SK-MEL-5 (cell line): ENCODE measurements at places on chromosomes 12 and 14. TPM values are rescaled to one million over a fixed set of nuclear protein-coding genes. Genes with fewer than 3 reads are reported as not detected.
A peak's percentile ranks its signal among the peaks of the same experiment; 100 is the strongest.

Gene KCNA5
- not detected in 2 replicates for total RNA-seq

Gene INHBC
- total RNA-seq, result not detected in 2 replicates

Gene ZNF219
- total RNA-seq, result 5.5 and 5.9 TPM in 2 replicates

Gene PLEKHH1
- 143 and 156 TPM in 2 replicates for total RNA-seq

Gene CMA1
- total RNA-seq, result not detected in 2 replicates

Gene FOXG1
- total RNA-seq, result not detected in 2 replicates

Gene SERPINA9
- total RNA-seq, result not detected in 2 replicates

Gene ANO2
- 0.43 and 0.71 TPM in 2 replicates for total RNA-seq

Gene EML1
- total RNA-seq, result 11.1 and 12.1 TPM in 2 replicates

Gene P2RX2
- not detected in 2 replicates for total RNA-seq

Gene MARCHF9
- total RNA-seq, result 11.9 and 12.5 TPM in 2 replicates

Gene SOAT2
- total RNA-seq, result not detected in 2 replicates

- peak; percentile 37 for DNase-seq
Observed at GRCh38 chr14:71050227-71050823, 143.1 kb downstream of the PCNX1 start.

DNA sequence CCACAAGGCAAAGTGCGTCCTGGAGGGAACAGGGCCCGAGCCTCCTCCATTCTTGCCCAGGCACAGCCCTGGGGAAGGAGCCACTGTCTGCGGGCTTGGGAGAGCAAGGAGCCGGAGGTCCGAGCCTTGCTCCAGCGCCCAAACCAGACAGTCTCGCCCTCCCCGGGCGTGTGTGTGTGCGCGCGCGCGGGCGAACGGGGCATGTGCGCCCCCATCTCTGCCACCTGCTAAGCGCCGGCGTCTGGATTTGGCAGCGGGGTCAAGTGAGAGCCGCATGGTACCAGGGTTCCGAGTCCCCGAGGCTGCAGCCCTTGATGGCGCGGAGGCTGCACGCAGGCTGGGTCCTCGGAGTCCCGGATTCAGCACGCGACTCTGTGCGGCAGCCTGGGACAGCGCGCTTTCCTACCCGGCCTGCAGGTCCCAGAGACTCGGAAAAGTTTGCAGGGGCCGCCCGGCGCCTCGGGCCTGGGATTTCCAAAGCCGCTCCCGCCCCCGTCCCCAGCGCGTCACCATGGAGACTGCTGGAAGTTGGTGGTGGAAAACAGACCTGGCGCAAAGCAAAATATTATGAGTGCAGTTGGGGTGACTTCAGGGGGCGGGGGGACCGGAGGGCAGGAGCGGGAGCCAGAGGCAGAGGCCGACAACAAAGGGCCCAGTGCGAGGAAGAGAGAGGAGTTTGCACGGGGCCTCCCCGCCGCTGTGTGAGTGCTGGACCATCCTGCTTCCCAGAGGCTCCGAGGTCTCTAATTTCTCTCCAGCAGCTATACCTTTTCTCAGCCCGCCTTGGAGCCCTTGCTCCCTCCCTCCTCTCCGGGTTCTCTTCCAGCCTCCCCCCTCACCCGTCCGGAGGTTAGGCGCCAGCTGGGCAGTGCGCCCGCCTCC lies 4.2 kb downstream of the RFX4 start:
- DNase-seq, result no peak

DNA sequence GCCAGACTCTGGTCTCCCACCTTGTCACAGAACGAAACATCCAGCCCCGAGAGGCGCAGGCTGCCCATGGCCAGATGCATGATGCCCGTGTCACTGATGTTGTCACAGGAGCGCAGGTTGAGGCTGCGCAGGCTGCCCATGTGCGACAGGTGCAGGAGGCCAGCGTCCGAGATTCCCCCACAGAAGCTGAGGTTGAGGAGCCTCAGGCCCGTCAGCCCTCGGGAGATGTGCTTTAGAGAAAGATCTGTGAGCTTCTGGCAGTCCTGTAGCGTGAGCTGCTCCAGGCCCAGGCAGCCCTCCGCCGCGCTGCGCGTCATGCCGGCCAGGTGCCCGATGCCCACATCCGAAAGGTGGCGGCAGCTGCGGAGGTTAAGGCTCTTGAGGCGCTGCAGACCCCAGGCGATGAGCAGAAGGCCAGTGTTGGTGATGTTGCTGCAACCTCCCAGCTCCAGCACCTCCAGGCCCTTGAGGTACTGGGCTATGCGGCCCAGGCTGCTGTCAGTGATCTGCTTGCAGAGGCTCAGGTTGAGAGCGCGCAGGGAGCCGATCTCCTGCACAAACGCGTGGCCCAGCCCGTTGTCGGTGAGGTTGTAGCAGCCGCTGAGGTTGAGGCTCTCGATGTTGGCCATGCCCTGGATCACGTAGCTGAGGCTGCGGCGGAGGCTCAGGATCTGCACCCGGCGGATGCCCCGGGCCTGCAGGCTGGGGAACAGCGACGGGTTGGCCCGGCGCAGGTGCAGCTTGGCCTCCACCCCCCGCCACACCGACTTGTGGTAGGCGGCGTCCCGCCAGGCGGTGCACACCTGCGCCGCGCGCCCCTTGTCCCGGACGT lies 991 bp downstream of the FBXL14 start:
- no peak for DNase-seq

- DNase-seq, result no peak
Observed at GRCh38 chr14:65606460-65606859, 193.9 kb downstream of the FUT8 start.

DNA sequence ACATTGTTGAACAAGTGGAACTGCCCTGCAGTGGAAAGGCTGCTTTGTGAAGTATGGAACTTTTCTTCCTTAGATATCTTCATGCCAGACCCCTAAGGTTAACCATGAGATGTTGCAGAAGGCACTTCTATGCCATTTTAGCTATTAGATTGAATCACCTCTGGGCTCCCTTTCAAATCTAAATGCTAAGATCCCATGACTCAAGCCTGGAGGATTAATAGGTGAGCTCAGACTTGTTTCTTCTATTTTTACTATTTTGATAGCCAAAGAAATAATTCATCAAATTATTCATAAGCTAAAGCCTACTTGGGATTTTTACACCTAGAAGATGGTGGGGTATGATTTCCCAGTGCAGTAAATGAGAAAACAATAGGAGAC lies 64.3 kb downstream of the DAD1 start:
- DNase-seq, result no peak

GRCh38 chr12:67937822-67938221 lies 51.4 kb upstream of the IFNG-AS1 start:
- DNase-seq, result no peak

GRCh38 chr14:75709207-75709812 lies 48.3 kb downstream of the TTLL5 start:
- DNase-seq, result peak; percentile 82

DNA sequence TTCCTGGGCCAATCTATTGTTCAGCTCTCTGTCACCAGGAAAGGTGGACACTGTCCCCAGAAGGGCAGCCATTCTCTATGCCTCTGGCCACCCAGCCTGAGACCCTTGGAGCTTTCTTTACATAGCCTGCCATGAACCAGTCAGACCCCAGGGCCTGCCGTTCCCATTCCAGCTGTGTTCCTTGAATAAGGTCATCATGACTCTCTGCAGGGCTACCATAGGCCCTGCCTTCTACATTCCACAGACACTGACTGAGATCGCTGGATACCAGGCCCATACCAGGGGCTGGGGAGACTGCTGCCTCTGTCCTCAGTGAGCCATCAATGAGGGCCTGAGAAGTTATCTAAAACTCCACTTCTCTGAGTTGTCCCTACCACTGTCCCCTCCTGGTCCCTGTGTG lies 75.5 kb downstream of the SYNE3 start:
- DNase-seq, result no peak

DNA sequence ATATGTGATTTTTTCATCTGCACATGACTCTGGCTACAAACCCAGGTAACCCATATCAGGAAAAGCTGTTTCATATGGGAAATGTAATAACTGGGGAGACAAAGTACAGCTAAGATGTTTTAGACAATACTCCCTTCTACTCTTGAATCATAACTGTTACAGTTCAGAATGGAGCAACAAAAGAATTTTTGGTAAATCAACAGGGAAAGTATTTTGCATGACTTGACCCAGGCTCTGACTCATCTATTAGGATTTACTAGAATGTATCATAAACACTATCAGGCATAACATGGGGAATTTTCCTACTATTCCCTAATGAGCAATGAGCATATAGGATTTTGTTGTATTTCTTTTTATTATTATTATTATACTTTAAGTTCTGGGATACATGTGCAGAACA lies 553.0 kb downstream of the SLC16A7 start:
- no peak for DNase-seq

DNA sequence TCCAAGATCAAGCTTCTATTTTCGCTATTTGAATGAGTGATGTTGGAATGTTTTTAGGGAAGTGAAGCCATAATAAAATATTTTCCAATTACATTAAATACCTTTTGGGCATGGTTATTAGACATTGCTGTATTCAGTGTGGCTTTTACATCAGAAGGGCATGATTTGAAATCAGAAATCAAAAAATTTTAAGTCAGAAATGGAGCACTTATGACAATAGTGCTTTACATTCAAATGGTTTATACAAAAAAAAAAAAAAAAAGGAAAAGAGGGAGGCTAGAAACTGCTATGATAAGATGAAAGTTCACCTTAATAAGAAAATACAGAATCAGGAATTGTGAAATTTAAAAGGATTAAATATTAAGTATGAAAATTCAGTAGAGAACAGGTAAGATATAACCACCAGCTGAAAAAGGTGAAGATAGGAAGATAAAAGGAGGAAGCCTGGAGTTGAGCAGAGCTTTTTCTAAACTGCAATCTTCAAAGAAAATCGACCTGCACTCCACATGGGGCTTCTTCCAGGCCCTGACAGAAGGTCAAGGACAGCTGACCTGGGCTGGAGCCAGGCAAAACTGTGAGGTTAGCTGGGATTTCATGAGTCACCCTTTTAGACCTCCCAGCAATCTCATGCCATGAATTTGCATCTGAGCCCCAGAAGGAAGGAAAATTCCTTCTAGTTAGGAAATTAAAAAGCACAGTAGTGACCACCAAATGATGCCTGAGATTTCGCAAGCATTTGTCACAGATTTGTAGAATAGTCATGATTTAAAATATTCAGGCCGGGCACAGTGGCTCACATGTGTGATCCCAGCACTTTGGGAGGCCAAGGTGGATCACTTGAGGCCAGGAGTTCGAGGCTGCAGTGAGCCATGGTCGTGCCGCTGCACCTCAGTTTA lies 23.4 kb upstream of the BMP4 start:
- DNase-seq, result no peak

- DNase-seq, result no peak
Observed at GRCh38 chr12:108853426-108853825, 4.0 kb downstream of the SSH1 start.

DNA sequence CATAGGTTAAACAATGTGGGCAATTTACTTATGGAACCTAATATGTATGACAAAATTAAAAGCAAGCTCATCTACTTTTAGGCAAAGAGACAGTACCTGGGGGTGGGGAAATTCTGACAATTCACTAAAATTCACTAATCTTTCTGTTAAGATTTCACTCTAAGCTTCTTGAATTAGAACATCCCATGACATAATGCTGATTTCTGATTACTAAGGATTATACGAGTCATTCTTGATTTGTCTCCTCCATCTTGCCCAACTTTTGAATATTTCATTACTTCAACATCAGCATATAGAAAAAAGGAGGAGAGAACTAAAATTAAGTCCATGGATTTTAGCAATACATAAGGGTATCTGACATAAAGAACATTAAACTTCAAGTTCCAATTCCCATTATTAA lies 2.4 kb downstream of the CEP83 start:
- DNase-seq, result no peak

- DNase-seq, result no peak
Observed at GRCh38 chr14:99286761-99287160, 14.8 kb upstream of the BCL11B start.

DNA sequence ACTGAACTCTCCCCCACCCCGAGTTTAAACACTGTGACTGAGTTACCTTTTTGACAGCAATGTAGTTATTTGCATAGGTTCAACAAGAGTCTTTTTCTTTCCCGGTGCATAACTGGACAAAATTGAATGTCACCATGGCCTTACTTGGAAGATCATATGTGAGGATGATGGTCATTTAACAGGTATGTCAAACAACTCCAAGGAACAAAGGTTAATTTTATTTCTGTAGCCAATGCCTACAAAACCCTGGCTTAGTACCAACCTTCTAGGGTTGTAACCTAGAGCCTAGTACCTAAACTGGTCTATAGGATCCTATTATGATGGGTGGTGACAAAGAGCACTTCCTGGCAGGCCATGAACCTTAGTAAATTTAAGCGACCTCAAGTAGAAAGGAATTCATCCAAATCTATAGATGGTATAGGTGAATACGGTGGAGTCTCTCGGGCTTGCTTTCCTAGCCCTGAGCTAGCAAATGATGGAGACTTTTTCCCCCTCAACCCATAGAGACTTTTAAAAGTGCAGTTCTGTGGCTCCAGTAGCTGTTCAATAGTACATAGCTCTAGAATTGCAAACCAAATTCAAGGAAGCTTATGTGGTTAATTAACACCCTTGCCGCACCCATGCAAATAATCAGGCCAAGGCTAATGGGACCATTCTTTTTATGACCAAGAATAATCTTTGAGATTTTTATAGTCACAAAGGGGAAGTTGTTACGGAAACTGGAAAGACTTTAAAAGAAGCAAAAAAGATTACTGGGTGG lies 89.0 kb downstream of the SLC38A1 start:
- no peak for DNase-seq

- DNase-seq, result no peak
Observed at GRCh38 chr14:48575772-48576171, 900.4 kb upstream of the MDGA2 start.

- DNase-seq, result no peak
Observed at GRCh38 chr12:18432206-18432605, 170.9 kb downstream of the PIK3C2G start.

- no peak for DNase-seq
Observed at GRCh38 chr14:76149196-76149595, 2.5 kb upstream of the GPATCH2L start.

GRCh38 chr12:104747330-104747729 lies 210.8 kb downstream of the SLC41A2 start:
- no peak for DNase-seq

DNA sequence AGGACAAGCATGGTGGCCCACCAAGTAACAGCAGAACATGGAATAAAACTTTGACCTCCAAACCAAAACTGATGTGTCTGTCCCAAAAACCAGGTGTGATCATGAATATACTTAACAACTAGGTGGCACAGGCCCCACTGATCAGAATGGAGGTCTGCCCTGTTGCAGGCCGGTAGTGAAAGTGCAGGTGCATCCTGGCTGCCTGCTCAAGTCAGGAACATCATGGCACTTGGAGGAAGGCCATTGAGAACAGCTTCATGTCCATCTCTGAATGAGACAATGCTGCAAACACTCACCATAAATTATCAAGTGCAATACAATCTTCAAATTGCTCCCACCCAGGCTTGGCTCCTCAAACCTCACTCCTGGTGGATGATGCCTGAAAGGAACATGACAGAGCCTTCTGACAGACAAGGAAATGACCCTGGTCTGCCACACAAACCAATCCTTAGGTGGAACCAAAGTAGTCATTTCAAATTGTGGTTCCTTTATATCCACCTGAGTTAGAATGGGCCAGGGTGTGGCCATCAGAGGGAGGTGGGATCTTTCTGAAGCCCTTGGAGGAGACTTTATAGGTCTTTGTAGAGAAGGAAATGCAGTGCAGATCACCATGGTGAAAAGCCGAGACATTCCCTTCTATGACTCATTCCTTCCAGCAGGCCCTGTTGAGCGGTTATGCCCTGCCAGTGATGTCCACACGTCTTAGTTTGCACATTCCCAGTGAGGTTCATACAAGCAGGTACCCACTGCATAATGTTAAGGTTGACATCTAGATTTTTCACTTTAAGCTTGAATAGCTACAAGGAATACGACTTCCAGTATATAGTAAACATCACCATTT lies 36.0 kb downstream of the EGLN3 start:
- DNase-seq, result no peak
